ENCODE measurements at places on chromosomes 6 and 20. TPM values are rescaled to one million over a fixed set of nuclear protein-coding genes. Genes with fewer than 3 reads are reported as not detected.

GRCh38 chr20:36307412-36308325, 1.5 kb downstream of the DLGAP4 start:
- DNase-seq: no peak
- H3K36me3 ChIP-seq: no peaks in the 10 kb centered on the region
- no peak overlapping the region for H3K4me3 ChIP-seq
- peaks cover 49% of the 10 kb centered on the region for H3K27me3 ChIP-seq

DNA sequence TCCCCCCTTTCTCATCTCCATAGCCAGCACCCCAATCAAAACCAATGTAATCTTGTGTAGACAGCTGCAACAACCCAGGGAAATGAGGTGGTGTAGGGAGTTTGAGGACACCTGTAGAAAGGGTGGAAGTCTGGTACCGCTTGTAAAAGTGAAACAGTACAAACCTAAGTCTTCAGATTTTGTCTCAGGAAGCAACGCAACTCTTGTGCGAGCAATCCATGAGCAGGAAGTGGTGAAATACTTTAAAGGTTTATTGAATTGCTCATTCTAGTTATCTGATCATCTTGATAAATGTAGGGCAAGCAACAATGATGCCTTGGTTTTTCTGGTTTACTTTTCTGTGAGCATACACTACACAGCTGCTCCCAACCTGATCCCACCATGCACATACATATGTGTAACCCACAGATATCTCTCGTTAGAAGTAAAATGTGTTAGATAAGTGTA, 71.1 kb upstream of the THEMIS start:
- peaks cover 12% of the 10 kb centered on the region for H3K36me3 ChIP-seq
- H3K4me1 ChIP-seq: peaks cover 67% of the 10 kb centered on the region
- peak overlapping the region; percentile 84 for H3K4me3 ChIP-seq

DNA sequence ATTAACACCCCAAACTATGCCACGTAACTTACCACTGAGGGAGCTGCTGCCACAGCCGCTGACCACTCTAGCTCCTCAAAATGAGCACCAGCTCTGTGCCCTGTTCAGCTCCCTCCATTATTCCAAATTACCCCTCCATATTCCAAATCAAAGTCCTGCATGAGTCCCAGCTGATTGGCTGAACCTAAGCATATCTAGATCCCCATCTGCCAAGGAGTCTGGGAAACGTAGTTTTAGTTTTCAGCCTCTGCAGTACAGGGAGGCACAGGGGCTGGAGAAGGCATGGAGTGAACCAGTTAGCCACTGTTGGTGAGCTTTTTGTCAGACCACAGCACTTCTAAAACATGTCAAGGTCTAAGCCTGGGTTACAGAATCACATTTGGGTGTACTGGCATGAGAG, 15.9 kb downstream of the UNC5CL start:
- no peak overlapping the region for H3K4me3 ChIP-seq
- no peaks in the 10 kb centered on the region for H3K36me3 ChIP-seq
- no peak for DNase-seq
- peaks cover 11% of the 10 kb centered on the region for H3K4me1 ChIP-seq
- H3K27me3 ChIP-seq: peaks cover 2% of the 10 kb centered on the region

GRCh38 chr6:108510461-108511319, 50.0 kb upstream of the FOXO3 start:
- H3K27ac ChIP-seq: no peak overlapping the region
- DNase-seq: no peak
- H3K36me3 ChIP-seq: no peaks in the 10 kb centered on the region
- no peaks in the 10 kb centered on the region for H3K4me1 ChIP-seq

DNA sequence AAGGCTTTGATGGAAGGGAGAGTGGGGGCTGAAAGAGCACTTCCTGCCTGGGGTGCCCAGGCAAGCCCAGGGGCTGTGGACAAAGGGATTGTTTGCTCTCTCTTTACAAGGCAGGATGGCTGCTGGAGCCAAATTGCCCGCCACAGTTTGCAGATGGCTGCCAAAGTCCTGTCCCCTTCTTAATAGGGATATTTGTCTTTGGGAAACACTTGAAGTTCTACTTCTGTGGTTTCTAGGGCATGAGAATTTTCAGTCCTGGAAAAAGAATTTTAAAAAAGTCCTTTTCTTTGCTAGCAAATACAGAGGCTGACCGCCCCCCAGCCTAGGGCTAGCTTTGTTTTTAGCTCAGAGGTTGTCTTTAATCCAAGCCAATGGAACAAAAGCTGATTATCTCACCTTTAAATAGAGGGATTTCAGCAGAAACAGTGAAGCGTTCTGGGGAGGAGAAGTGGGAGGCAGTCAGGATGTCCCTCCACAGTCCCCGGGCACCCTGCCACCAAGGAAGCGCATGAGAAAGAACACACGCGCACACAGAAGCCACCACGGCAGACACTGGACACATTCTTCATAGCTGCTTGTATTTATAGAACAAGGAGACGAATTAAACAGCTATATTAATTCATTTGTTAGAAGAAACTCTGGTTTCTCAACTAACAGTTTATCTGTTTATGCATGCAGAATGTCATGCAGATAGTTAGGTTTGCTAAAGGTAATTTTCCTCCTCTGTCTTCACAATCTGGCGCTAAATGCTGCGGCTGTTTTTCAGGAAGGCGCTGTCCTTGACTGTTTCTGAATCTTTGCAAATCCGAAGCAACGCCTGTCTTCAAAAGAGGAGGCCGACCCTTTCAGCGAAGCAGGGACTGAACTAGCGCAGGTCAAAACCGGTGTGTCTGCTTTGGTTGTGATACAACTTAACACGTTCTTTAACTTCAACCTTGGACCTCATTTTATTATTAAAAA, 736.9 kb downstream of the QKI start:
- no peaks in the 10 kb centered on the region for H3K36me3 ChIP-seq
- DNase-seq: no peak
- no peaks in the 10 kb centered on the region for H3K4me1 ChIP-seq
- no peaks in the 10 kb centered on the region for H3K27me3 ChIP-seq
- H3K4me3 ChIP-seq: no peak overlapping the region

DNA sequence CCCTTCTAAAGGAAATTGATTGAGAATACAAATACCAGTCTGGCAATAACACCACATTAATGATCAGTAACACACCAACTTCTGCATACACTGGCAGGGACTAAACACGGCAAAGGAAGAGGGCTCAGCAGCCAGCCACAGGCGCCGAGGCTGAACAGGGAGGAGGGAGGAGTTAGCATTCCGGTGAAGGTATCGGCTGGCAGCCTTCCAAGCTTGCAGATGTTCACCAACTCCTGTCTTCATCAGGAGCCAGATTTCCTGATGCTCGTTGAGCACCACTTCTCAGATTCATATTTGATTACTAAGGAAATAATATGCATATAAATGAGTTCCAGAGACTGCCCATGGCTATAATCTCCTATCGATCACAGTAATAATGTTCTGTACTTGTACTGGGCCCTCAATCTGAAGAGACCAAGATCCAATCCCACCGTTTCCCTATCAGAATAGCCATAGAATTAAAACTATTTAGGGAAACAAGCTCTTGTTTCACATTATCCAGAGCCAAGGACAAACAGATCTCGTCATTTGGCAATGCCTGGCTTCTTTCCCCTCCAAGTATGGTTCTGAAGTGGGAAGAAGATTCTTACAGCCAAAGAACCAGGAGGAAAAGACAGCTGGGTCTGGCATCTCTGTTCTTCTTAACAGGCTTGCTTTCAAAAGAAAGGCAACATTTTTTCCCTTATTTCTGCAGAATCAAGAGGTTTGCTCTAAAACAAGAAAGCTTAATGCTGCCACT, 42.2 kb downstream of the GFOD1 start:
- peaks cover 12% of the 10 kb centered on the region for H3K36me3 ChIP-seq
- H3K4me1 ChIP-seq: peaks cover 20% of the 10 kb centered on the region
- H3K27ac ChIP-seq: no peak overlapping the region

- peaks cover 13% of the 10 kb centered on the region for H3K36me3 ChIP-seq
- H3K4me1 ChIP-seq: peaks cover 52% of the 10 kb centered on the region
- H3K27me3 ChIP-seq: no peaks in the 10 kb centered on the region
- H3K4me3 ChIP-seq: peak overlapping the region; percentile 34
- no peak for DNase-seq
Measured at GRCh38 chr6:24974182-24975171, 38.7 kb upstream of the RIPOR2 start.

- DNase-seq: no peak
- no peak overlapping the region for H3K27ac ChIP-seq
- no peak overlapping the region for H3K4me3 ChIP-seq
- H3K27me3 ChIP-seq: no peaks in the 10 kb centered on the region
- H3K4me1 ChIP-seq: peaks cover 61% of the 10 kb centered on the region
Measured at GRCh38 chr6:15385521-15385920, 139.7 kb downstream of the JARID2 start.

GRCh38 chr6:48961781-48962415, 501.2 kb downstream of the MMUT start:
- no peak overlapping the region for H3K27ac ChIP-seq
- H3K4me1 ChIP-seq: no peaks in the 10 kb centered on the region
- H3K4me3 ChIP-seq: no peak overlapping the region
- no peaks in the 10 kb centered on the region for H3K36me3 ChIP-seq
- no peaks in the 10 kb centered on the region for H3K27me3 ChIP-seq

DNA sequence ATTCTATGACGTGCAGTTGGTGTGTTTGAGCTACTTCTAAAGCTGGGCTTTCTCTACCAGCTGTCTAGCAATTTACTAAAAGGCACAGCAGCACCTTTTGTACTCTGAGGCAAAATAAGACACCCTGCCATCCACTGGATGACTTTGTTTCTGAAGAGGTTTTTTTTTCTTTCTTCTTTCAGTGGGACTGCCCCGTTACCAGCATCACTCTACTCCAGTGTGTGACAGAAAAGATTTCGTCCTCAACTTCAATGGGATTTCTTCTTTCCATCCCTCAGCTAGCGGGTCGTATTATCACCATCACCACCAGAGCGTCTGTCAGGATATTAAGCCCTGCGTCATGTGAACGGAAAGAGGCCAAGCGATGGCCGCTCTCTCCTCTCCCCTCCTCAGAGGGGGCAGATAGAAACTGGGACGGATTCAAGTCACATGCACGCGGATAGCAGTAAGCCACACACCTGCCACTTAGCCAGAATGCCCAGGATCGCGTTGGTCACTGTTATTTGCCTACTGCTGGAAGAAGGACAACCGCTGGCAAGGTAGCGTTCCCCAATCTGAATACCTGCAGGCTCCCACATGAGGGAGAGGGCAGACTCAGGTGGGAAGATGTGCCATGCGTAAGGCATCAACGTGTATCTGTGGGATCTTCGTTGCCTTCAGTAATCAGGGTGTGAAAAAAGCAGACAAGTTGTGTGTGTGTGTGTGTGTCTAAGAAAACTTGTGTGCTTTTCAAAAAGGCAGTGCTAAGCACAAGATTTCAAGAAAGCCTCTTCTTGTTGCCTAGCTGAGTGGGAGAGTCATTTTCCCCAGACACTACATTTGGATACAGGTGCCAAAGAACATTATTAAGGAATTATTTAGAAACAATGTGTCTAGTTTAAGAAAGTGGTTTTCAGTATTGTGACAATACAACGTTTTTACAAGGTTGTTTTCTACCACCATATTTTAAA, 5.4 kb downstream of the FOXF2 start:
- no peak for DNase-seq
- peaks cover 71% of the 10 kb centered on the region for H3K27me3 ChIP-seq
- peaks cover 4% of the 10 kb centered on the region for H3K36me3 ChIP-seq
- no peak overlapping the region for H3K4me3 ChIP-seq
- peaks cover 5% of the 10 kb centered on the region for H3K4me1 ChIP-seq

- H3K27me3 ChIP-seq: no peaks in the 10 kb centered on the region
- H3K27ac ChIP-seq: no peak overlapping the region
- H3K4me1 ChIP-seq: no peaks in the 10 kb centered on the region
- DNase-seq: no peak
- H3K4me3 ChIP-seq: no peak overlapping the region
- H3K36me3 ChIP-seq: no peaks in the 10 kb centered on the region
Measured at GRCh38 chr20:15564981-15565380, 1008.3 kb downstream of the KIF16B start.

The POU3F2 gene
- total RNA-seq: not detected

The MATN4 gene
- total RNA-seq: 2.1 TPM

The PSMA7 gene
- total RNA-seq: 450 TPM

The SALL4 gene
- 1.0 TPM for total RNA-seq

The SMLR1 gene
- total RNA-seq: not detected

The TRIM15 gene
- total RNA-seq: 0.59 TPM
